ENCODE measurements at places on chromosomes 11 and 22.

- no peak for DNase-seq
Measured at GRCh38 chr11:102608699-102609098, 16.4 kb downstream of the MMP20 start.

DNA sequence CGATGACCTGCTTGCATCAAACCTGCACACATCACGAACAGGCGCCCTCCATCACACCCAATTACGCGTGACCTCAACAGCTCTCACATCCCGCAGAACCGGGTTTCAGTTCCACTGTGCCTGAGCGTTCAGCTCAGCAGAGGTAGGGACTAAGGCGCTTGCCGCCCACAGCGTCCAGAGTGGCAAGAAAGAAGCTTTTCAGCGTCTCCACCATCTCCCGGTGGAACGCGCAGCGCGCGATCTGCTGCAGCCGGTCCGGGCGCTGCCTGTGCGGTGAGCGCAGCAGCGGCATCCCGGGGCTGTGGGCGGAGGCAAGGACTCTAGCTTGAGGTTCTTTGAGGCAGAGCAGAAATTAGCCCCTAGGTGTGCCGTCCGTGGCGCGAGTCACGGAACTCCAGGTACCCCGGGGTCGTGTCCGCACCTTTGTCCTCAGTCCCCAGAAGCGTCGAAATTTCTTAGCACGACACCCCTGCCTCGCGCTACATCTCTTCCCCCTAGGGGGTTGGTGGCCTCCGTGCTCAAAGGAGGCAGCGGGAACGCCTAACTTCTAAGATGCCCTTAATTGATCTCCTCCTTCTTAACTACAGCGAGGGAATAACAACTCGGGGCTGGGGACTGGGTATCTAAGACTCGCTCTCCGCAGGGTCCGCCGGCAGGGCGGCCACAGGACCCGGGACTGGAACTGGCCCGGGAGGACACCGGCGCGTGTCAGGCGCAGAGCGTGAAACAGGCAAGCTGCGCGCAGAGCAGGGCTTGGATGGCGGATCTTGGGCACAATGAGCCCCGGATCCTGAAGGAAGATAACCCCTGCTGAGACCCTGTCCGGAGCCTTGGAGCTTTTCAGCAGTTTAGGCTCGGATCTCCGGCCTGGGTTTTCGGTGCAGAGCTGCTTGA is 1.7 kb upstream of the CALCA start:
- DNase-seq = no peak

GRCh38 chr11:47611348-47611794 is 17.2 kb upstream of the C1QTNF4 start:
- DNase-seq = no peak

GRCh38 chr11:129333873-129334272 is 41.8 kb upstream of the BARX2 start:
- no peak for DNase-seq

DNA sequence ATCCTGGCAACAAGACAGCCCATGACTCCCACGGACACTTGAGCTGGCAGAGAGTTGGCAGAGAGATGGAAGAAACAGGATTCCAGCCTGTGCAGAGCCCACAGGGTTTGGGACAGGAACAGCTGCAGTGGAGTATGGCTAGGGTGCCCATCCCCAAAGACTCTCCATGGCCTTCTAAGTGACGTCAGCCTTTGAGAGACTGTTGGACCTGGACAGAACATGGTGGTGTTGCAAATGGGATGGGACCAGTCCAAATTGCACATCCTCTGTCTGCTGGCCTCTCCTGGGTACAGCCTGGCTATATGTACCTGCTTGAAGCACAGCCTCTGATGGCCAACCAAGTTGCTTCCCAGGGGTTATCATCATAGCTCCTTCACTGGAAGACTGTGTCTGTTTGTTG is 34.5 kb downstream of the NOX4 start:
- no peak for DNase-seq

DNA sequence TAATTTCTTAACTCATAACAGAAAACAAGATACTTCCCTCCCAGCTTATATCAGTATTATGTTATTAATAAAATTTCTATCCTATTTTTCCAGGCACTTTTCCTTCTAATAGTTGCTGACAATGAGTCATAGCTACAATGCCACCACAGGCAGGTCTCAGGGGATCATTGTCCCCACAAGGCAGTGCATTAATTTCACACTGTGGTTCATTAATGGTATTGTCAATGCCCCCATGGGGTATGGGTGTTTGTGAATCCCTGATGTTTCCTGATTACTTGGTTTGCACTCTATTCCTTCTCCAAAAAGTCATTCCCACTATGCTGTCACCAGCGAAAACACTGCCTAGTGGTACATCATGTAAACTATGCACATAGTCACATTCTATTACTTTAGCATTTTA is 345.5 kb upstream of the CTSC start:
- no peak for DNase-seq

GRCh38 chr11:116509551-116509950 is 263.2 kb downstream of the BUD13 start:
- no peak for DNase-seq

- DNase-seq = no peak
Measured at GRCh38 chr22:24571266-24571665, 15.5 kb downstream of the SNRPD3 start.

DNA sequence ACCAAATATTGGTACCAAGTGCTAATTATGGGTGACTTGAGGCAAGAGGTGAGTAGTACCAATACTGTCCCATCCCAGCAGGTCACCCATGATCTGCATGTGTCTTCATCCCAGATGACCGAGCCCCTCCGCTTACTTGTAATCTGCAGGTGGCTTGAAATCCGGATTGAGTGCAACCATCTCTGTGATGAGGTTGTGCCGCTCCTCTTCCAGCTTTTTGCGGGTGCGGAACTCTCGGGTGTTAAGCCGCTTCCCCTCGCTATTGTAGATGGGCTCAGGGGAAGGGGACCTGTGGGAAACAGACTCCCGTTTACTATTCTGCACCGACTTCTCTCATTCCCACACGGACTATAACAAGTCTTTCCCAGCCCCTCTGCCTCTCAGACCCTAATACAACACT is 8.2 kb downstream of the SF1 start:
- DNase-seq = no peak

DNA sequence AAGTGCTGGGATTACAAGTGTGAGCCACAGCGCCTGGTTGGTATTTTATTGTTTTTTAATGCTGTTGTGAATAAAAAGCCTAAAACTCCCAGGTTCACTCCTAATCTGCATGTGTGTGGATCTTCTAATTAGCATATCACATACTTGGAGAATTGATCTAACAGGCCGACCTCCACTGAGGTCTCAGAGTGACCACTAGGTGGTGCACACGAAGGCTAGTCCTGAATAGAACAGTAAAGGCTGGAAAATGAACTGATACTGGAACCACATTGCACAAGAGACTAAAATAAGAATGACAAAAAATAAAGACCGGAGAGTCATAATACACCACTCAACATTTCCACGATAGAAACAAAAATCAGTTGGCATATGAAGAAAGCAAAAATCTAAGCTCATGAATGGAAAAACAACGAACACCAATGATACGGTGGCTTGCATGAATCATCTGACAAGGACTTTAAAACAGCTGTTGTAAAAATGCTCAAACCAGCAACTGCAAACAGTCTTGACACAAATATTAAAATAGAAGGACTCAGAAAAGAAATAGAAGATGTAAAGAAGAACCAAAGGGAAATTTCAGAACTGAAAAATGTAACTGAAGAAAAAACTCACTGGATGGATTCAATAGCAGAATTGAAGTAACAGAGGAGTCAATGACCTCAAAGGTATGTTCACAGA is 19.2 kb downstream of the PIM3 start:
- DNase-seq = no peak

GRCh38 chr11:101428918-101429317 is 154.9 kb downstream of the TRPC6 start:
- no peak for DNase-seq

DNA sequence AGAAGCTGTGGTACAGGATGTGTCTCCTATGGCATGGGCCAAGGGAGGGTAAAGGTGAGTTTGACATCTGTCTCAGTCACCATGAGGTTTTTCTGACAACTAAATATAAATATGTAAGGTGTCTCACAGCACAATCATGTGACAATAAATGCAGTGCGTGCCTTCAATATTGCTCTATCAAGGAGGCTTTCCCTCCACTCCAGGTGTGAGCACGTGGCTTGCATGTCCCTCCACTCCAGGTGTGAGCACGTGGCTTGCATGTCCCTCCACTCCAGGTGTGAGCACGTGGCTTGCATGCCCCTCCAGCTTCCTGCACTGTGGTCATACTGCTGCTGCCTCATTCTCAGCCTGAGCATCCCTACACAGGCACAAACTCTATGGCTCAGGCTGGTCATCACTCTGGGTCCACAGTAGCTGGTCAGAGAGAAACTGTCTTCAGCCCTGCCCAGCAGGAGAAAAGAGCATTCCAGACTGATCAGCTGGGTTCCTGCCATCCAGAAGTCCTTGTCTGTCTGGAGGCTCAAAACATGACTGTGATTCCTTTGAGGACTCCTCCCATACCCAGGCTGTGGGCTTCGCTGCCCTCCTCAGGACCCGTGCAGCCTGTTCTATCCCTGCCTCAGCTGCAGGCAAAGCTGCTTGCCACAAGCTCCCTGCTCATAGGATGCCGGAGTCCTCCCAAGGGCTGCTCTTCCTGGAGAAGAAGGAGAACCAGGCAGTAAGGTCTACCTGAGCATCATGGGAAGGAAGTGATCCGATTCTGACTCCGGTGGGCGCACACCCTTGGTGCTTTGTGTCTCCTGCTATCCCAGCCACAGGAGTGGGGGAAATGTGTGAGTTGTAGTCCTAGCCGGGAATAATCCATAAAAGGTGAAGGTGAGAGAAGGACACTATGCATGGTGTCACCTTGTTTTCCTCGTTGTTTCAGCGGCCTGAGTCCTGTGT is 33.4 kb upstream of the VPREB1 start:
- no peak for DNase-seq

- no peak for DNase-seq
Measured at GRCh38 chr22:41919357-41920224, 4.7 kb upstream of the SHISA8 start.
